CD4-positive, alpha-beta T cell treated with Interleukin-6 for 4 hours (primary cell): ENCODE measurements at places on chromosomes 6 and 20.

DNA sequence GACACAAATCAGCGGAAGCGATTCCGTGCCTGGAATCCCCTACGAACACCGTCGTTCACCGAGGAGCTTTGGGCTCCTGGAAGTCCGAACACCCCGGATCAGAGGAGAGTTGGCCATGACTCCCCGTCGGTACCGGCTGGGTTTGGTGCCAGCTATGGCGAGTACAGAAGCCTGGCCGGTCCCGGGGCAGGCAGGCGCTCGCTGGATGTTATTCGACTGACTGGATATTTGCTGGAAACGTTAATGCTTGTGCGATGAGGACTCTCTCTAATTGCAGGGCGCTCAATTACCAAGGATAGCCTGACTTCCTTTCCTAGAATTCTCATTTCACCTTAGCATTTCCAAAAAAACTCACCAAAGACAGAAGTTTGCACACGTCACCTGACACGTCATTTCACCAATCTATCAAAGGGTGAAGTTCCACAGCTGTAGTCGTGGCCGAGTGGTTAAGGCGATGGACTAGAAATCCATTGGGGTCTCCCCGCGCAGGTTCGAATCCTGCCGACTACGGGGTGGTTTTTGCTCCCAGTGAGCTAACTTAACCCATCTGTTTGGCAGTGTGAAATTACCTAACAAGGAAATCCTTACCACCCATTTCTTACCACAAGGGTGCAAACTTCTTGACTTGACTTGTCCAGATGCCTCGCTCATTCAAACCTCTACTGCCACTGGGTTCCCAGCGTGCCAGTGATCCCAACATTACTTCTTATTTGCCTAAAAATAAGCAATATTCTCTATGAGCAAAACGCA is 22.7 kb upstream of the ZNF184 start:
- DNase-seq, result no peak

DNA sequence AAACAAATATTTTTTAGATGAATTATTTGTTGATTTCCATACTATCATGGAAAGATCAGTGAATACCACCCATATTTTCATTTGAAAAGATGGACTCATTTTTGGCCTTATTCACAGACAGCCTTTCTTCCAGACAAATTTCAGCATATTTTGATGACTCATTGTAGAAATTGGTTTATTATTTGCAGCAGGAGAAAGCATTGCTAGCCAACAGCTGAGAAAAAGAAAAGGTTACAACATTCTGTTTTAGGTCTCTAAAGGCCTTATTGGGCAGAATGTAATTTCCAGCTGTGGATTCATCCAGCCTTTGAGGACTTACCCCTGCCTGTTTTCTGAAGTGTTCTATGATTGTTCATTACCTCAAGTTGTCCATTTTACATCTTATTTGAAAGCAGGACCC is 201.9 kb downstream of the PLCB4 start:
- DNase-seq, result no peak

GRCh38 chr6:20811109-20811761 is 277.0 kb downstream of the CDKAL1 start:
- no peak for DNase-seq

DNA sequence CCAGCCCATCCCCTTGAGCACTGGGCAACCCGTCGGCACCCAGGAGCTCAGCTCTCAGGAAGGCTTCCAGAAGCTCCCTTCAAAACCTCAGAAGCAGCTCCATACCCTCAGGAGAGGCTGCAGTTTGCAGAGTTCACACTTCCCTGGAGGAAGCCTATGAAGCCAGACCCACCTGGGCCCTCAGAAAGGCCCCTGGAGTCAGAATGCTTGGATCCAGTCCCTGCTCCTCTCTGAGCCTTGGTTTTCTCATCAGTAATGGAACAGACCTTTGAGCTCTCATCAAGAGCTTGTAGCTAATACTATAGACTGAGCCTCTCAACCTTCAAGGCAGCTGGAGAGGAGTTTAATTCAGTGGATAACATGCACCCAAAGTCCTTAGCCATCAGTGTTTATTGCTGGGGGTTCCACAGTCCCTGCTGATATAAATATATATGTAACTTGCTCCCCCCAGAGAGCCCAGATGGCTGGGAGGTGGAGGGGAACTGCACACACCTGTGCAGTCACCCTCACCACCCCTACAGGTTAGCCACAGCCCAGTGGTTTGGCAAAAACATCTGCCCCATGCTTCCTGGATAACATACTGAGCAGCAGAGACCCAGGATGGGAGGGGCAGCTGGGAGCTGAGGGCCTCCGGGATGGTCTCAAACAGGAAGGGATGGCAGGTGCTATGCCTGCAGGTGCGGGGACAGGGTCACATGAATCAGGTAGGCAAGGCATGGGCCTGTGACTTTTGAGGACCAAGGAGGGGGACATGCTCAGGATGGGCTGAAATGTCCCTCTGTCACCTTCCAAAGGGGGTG is 120.1 kb downstream of the SNX5 start:
- no peak for DNase-seq

DNA sequence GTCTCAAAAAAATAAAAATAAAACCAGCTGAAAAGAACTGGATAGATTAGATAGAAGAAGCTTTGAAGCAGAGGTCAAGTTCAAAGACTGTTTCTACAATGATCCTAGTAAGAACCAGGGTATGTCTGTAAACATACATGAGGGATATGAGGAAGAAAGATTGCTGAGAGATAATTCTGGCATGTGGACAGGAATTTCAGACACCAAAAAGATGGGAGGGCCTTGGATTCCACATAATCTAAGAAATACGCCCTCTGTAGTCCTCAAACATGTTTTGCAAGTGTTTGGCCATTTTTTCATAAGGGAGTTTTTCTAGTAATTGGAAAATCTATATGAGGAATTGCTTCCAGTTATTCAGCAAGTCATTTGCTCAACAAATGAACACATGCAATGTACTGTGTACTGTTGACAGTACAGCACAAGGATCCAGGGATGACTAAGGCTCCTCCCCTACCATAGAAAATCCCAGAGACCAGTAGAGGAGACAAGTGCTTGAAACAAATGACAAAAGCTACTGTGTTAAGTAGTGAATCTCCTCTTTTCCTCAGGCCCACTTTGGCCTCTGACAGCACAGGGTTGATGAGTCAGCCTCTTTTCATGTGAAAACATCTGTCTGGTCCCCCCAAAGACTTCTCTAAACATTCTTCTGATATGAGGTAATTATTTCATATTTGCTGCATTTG is 795.9 kb downstream of the MAFB start:
- no peak for DNase-seq

DNA sequence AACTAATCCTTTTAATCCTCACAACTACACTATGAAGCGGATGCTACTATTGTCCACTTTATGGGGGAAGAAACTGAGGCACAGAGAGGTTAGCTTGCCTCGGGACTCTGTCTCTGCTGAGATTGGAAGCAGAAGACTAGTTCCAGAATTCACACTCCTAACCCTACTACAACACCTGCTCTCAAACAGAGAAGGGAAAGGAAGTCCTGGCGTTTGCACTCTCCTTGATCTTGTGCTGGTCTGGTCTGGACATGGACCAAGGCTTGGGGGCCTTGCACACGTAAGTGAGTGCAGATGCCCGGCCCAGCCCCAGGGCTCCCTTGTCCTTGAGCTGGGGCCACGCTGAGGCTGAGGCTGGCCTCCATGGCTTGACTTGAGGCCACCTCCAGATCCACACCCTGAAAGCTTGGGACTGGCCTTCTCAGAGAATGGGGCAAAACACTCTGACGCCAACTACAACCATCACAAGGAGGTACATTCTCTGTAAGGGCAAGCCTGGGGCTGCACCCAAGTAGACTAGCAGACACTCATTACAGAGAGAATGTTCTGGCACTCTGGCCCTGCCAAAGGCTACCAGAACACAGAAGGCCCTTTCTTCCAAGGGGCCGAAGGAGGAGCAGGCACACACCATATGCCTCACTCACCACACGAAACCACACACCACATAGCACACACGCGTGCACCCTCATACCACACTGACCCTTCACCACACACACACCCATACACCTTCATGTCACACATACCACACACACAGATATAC is 33.3 kb upstream of the EZR start:
- DNase-seq, result peak; percentile 19

- DNase-seq, result no peak
Measured at GRCh38 chr6:11711984-11712711, 66.5 kb downstream of the ADTRP start.

- no peak for DNase-seq
Measured at GRCh38 chr20:15703171-15703911, 869.9 kb downstream of the KIF16B start.

DNA sequence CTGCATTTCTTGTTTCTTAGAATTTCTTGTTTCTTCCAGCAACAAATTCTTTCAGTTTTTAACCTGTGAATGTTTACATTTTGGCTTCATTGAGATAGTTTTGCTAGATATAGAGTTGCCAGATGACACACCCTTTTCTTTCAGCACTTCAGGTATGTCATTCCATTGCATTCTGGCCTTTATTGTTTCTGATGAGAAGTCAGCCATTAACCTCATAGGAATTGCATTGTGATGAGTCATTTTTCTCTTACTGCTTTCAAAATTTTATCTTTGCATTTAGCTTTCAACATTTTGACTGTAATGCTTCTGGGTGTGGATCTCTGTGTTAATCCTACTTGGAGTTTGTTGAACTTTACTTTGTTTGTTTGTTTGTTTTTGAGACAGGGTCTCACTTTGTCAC is 440.3 kb upstream of the HS3ST5 start:
- DNase-seq, result no peak

GRCh38 chr6:159639721-159640120 is 53.3 kb downstream of the SOD2 start:
- DNase-seq, result no peak

- no peak for DNase-seq
Measured at GRCh38 chr6:150255840-150256239, 113.0 kb upstream of the IYD start.

GRCh38 chr6:106461084-106461483 is 100.6 kb downstream of the CRYBG1 start:
- no peak for DNase-seq

GRCh38 chr6:139863964-139864363 is 489.5 kb upstream of the CITED2 start:
- no peak for DNase-seq

DNA sequence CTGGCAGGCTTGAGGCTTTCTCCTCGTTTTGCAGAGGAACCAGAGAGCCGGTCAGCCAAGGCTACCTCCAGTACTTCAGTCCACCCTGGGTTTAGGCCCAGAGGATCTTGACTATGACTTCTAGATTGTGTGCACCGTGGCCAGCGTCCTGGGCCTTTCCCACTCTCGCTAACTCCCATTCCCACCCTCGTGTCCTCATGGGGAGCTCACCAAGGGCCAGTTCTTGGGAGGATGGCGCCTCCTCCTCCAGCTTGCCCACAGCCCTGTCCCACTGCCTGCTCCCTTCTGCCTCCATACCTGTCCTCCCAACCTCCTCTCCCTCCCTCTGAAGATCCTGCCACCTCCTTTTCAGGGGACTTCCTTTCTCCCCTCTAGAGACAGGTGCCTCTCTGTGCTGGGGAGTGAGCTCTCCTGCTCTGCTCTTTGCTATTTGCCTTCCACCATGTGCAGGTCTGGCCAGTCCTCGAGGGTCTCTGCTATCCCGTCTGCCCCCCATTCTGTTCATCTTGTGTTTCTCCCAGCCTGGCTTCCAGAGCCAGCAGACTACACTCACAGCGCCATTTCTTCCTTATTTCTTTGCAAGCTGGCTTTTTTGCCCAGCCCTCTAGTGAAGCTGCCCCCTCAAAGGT is 4.4 kb upstream of the SYNJ2 start:
- no peak for DNase-seq

- no peak for DNase-seq
Measured at GRCh38 chr6:93677264-93677965, 258.1 kb upstream of the EPHA7 start.

DNA sequence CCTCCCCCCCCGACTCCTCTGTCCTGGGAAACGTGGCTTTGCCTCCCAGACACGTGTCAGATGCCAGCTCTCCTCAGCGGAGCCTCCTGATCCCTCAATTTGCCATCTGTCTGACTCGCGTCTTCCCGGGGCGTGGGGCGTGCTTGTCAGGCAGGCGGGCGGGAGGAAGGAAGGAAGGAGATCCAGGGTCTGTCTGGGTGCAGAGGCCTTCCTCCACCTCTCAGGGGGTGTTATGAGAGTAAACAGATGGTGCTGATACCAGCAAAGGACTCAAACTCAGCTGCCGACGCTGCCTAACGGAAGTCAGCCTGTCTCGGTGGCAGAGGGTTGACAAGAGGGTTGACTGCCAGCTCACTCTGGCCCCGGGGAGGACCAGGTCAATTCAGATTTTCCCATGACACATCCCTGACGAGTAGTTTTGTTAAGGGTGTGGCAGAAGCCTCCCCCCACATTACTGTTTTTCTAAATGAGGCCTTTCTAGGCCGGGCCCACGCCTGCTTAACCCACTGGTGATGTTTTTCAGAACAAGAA is 17.0 kb downstream of the UQCC2 start:
- DNase-seq, result peak; percentile 78

GRCh38 chr6:27772261-27773001 is 139.8 kb downstream of the OR2B2 start:
- DNase-seq, result peak; percentile 88
